ENCODE measurements at places on chromosomes 16 and 17.
A peak's percentile ranks its signal among the peaks of the same experiment; 100 is the strongest.

- peak; percentile 98 for DNase-seq
These were observed 939 bp downstream of the BCL6B start for GRCh38 chr17:7023576-7024401.

DNA sequence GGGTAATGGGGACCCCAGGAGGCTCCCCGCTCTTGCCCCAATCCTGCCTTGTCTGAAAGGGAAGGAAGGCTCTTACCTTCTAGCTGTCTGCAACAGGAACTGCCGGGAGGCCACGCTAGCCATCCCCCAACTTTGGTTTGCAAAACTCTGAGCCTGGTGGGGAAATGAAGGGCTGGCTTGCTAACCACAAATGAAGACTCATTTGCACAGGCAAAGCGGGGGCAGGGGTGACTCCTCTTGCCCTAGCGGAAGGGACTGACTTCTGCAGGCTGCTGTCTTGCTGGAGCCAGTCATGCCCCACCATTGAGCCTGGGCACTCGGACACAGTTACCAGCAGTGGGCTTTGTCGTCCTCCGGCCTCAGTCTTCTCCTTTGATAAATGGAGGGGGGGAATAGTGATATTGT lies 52.6 kb downstream of the PLCG2 start:
- peak; percentile 77 for DNase-seq

DNA sequence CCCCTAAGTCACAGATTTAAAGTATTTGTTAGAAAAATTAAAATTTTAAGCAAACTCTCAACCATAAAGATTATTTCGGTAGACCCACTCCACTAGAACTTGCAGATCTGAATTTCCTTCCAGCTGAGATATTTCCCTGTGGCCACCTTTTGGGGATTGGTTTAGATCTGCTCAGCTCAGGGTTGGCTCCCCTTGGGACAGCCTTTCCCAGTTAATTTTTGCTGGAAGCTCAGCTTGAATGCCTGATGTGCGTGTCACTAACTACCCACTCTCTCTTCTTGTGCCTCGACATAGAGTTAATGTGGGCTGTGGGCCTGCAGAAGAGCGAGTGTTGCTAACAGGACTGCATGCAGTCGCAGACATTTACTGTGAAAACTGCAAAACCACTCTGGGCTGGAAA lies 57.6 kb downstream of the YPEL2 start:
- DNase-seq, result no peak

DNA sequence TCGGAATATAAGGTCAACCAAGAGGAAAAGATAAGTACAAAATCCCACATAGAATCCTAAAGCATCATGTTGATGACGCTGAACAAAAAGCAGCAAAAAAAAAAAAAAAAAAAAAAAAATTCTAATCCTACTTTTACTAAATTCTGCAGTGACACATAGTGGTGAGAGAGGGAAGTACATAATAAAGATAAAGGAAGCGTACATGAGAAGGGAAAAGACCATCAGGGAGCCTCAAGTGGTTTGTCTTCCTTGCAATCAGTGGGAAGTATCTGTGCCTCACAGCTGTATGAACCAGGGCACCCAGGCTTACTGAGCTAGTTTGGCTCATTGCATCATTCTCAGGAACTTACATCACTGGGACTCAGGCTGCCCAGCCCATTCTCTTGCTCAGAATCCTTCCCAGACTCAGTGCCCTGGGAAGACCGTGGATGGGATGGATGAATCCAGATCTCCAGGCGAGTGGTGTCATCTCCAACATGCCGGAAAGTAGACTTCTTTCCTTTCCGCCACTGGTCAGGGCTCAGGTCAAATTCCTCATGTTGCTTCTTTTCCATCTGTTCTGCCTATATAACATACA lies 21.2 kb downstream of the SMG6 start:
- peak; percentile 67 for DNase-seq

DNA sequence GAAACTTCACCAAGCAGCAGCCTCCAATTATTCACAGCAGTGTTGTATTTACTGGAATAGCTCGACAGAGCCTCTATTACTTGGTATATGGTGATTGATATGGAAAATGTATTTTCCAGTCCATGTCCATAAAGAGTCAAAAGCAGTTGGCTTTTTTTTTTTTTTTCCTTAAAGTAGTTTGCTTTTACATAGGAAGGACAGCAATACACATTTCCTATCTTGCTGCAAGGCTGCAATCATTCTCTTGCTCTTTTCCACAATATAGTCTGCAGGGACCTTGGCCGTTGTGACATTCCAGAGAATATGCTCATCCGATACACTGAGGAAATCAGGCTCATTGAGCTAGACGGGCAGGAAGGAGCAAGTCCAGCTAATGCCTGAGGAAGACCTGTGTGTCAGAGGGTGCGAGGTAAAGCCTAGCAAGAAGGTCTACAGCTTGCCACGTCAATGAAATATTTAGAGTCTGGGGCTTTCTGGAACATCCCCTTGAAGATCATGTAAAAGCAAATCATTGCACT lies 131.1 kb downstream of the ENGASE start:
- DNase-seq, result no peak

- peak; percentile 74 for DNase-seq
These were observed 74.0 kb downstream of the N4BP1 start for GRCh38 chr16:48535831-48536613.

- no peak for DNase-seq
These were observed 363.7 kb downstream of the SNX29 start for GRCh38 chr16:12340151-12340733.

GRCh38 chr17:3794557-3795389 lies 6.2 kb downstream of the ITGAE start:
- DNase-seq, result peak; percentile 87

DNA sequence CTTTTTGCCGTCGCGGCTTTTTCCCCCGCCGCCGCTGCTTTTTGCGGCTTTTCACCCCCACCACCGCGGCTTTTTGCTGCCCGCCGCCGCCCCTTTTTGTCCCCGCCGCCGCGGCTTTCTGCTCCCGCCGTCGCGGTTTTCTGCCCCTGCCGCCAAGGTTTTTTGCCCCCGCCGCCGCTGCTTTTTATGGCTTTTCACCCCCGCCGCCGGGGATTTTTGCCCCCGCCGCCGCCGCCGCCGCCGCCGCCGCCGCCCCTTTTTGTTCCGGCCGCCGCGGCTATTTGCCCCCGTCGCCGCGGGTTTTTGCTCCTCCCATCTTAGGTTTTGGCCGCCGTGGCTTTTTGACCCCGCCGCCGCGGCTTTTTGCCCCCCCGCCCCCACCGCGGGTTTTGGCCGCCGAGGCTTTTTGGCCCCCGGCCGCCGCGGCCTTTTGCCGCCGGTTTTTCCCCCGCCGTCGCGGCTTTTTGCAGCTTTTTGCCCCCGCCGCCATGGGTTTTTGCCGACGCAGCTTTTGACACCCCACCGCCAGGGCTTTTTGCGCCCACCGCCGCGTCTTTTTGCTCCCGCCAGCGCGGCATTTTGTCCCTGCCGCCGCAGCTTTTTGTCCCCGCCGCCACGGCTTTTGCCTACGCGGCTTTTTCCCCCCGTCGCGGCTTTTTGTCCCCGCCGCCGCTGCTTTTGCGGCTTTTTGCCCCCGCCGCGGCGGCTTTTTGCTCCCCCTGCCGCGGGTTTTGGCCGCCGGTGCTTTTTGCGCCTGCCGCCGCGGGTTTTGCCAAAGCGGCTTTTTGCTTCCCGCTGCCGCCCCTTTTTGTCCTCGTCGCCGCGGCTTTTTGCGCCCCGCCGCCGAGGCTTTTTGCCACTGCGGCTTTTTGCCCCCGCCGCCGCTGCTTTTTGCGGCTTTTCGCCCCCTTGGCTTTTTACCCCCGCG lies 519.4 kb upstream of the WSB1 start:
- DNase-seq, result no peak

DNA sequence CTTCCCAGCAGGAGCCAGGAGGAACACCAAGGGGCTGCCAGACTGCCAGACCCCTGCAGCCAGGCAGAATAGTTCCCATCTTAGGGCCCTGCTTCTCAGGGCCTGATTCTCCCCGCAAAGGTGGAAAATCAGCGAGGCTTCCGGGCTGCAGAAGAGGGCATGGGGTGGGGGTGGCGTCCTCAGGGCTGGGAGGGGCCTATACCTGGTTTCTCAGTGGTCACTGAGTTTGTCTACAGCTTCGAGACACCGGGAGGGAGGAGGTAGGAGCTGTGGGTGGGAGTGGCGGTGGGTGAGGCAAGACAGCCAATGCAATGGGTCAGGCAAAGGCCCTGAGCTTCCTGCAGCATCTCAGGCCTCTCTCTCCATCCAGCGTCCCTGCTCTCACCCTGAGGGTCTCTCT lies 14.3 kb downstream of the LRRC75A start:
- no peak for DNase-seq

DNA sequence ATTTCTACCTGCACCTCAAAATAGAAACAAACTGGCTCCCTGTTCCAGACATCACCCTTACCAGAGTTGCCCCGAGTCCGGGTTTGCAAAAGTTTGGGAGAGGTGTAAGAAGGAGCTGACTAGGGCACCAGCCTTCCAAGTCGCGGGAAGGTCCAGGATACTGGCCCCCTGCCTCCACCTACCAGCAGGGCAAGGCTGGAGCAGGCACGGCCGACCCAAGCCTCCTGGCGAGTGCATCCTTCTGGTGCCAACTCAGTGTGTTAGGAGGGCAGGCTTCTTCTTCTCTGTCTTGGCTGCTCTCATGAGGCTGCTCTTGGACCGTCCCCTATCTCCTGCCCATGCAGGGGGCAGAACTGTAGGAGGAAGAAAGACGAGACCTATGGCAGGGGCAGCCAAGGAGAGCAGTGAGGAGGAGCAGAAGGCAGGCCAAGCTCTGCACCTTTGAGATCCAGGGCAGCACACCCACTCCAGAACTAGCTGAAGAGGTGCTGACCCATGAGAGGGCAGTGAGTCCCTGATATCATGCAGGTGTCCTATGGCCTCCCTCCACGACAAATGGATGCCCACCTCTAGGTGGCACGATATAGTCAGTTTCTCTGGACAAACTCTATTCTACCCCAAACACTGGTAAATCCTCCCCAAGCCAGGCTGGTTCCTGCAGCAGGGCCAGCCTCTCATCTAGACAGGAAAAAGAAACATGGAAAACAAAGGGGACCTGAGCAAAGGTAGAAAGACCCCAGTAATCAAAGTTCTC lies 54.4 kb downstream of the CYTH1 start:
- no peak for DNase-seq

GRCh38 chr16:46920402-46921068 lies 36.4 kb downstream of the GPT2 start:
- no peak for DNase-seq

- DNase-seq, result no peak
These were observed 21.8 kb upstream of the ZKSCAN2 start for GRCh38 chr16:25279491-25279890.

DNA sequence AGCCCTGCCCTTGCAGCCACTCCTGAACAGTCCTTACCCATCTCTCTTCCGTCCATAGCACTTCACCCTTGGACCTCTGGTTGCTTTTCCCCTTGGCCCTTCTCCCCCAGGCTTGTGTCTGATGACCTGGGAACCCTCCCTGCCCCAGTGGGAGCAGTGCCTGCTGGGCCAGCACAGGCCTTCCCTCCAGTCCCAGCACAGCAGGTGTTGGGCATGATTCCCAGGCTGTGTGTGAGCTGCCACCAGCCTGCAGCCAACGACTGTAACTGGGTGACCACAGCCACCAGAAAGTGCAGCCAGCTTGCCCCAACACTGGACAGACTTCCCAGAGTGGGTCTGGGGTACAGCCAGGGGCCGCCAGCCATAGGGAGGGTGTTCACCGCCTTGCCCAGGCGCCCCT lies 30.0 kb downstream of the CRAMP1 start:
- no peak for DNase-seq
